K562 (cell line): ENCODE measurements at places on chromosomes 2 and 18. TPM values are rescaled to one million over a fixed set of nuclear protein-coding genes. Genes with fewer than 3 reads are reported as not detected.

DNA sequence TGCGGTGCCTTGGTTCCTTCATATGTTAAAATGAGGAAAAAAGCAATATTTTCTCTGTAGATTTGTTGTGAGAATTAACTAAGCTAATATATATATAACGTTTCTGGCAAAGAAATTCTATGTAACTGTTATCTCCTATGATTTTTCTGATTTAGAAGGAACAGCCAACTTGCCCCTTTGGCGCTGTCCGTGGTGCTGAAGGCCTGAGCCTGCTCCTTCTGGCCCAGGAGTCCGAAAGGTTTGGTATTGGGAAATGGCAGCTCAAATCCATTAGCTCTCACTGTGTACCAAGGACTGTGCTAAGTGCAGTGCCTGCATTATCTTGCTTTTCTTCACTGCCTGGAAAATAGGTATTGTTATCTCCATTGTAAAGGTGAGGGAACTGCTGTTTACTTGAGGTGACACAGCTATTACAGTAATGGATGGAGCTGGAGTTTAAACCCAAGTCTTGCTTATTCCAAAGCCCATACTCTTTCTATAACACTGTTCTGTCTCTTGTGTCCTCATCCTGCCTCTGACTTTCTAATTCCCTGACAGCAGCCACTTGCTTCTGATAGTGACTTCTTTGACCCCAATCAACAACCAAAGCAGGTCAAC, 52.2 kb downstream of the C1QL2 start:
- peak; percentile 42 for DNase-seq

DNA sequence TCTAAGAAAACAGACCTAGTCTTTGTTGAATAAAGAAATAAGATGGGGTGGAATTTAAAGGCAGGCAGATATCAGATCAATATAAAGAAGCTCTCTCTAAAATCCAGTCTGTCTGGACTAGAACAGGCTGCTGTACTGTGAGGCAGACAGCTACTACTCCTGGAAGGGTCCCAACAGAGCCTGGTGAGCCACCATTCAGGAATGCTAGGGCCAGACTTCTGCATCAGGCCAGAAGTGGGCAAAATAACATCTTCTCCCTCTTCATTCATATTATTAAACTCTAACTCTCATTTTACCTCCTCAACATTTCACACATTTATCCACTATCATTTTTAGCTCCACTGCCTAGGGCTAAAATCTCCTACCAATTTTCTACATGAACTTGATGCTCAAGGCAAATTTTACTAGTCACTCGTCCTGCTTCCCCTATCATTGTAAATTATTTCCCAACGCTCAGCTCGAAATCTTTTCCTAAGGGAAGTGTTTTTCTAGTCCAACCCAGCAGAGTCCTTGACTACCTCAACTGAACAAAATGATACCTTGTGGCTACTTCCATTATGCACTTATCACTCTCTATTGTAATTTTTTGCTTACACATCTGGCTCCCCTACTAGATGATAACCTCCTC, 45.2 kb upstream of the GLS start:
- no peak for DNase-seq

DNA sequence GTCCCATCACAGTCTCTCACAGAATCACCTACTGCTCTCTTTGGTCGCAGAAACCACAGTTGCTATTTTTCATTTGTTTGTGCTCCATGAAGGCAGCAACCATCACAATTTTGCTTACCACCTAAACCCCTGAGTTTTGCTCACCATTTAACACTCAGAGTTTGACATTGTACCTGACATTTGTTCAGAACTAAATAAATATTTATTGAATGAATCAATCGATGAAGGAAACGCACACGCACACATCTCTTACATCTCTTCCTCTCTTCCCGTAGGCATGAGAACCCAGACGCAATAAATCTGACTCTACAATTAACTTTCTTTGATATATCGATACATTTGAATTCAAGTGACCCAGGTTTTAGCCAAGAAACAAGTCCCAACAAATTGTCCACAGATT, 105.5 kb upstream of the RNF152 start:
- DNase-seq, result no peak

GRCh38 chr2:235021752-235022151, 69.9 kb downstream of the SH3BP4 start:
- no peak for DNase-seq

DNA sequence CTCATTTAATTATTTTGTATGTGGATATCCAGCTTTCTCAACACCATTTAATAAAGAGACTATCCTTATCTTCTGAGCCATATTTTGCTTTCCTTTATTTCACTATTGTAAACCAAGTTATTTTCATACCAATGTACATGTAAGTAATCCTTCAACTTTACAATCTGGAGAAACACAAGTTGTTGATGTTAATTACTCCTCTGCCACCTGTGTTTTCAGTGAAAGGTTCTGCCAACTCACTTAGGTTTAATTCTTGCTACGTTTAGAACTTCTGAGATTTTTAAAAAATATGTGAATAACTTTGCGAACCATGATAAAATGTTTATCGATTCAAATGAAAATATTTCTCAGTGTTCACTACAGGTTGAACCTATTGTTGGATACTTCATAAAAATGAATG, 244.4 kb downstream of the CDH7 start:
- DNase-seq, result no peak

DNA sequence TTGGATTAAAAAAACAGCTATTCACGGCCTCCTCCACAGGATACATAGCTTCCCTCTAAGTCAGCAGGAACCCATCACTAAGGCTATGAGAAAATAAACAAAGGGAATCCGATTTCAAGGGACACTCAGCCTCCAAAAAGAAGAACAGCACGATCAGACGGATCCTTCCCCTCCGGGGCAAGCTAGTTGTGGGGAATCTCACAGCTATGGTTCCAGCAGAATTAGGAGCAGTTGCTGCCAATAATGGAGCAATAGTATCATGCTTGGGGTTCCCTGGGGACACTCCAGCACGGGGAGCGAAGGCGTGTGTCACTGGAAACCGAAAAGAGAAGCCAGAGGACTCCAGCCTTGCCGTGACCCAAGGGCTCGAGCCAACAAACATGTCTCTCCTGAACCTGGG, 163.1 kb downstream of the TTC32 start:
- no peak for DNase-seq

DNA sequence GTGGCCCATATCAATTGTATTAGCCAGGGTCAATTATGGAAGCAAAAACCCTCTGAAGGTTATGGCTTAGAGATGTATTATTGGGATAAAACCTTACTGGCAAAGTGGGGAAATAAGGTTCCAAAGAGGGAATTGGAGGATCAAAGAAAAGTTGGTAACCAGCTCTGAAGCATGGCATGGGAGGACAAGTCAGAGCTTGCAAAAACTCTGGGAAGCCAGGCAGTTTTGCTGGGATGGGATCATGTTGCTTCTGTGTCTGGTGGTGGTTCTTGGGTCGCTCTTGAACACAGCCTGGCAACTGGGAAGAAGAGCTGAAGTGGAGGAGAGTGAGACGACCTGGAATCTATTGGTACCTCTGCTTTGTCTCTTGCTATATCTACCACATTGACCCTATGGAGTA, 162.6 kb downstream of the PMAIP1 start:
- no peak for DNase-seq

DNA sequence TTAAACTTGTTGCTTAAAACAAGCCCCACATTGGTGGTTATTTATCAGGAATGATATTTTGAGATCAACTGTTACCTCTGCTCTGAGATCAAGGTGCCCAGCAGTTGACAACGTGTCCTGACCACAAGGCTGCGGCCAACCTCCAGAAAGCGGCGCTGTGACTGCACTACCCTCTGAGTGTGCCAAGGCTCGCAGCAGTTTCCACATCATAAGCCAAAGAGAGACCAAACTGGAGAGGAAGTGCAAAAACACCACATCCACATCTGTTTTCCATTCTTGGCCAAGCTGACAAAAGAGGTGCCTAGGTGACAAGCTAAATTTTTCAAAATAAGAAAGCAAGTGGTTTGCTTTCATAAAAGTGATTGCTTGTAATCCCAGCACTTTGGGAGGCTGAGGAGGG, 410.8 kb upstream of the POU3F3 start:
- DNase-seq, result no peak

- no peak for DNase-seq
Measured at GRCh38 chr18:49879271-49879580, 65.9 kb upstream of the ACAA2 start.

DNA sequence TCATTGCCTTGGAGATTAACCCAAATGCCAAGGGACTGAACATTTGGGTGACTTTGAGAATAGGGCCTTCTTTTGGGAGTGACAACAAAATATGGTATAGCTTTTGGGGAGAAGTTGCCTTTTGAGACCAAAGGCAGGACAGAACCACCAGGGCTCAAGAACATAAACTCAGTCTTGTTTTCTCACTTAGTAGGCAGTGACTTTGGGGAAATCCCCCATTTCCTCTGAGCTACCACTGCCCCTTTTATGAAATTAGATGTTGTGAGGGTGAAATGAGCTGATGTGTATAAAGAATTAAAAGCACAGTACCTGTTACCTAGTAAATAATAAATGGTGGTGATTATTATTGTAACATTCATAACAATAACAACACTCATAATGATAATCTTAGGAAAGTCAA, 36.5 kb downstream of the GPD2 start:
- DNase-seq, result no peak

- DNase-seq, result no peak
Measured at GRCh38 chr18:66638856-66639629, 35.2 kb upstream of the CDH19 start.

The SP140 gene
- total RNA-seq, result 0.25 and 0.35 TPM in 2 replicates

The CASP8 gene
- total RNA-seq, result 17.9 and 21.6 TPM in 2 replicates

The C2orf15 gene
- 0.16 and 0.18 TPM in 2 replicates for total RNA-seq
